ENCODE measurements at places on chromosomes 7 and 10. TPM values are rescaled to one million over a fixed set of nuclear protein-coding genes. Genes with fewer than 3 reads are reported as not detected.

- no peak for DNase-seq
These were observed 65.7 kb upstream of the ASAH2 start for GRCh38 chr10:50316695-50317648.

GRCh38 chr10:58266826-58267712, 625 bp downstream of the IPMK start:
- DNase-seq, result no peak

DNA sequence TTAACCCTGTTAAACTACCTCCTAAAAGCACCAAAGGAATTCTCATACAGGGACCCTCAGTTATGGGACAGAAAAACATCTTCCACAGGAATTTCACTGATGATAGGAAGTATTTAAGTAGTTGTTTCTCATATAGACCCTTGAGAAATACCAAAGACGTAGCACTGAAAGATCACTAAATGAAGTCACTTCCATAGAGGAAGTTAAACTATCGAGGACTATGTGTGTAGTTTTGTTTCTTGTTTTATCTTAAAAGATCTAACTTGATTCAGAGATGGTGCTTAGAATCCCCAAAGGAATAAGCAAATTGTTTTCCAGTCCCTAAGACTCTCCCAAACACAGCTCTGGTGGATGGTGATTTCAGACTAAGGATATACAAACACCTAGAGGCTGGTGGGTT, 94.8 kb upstream of the AFAP1L2 start:
- DNase-seq, result no peak

DNA sequence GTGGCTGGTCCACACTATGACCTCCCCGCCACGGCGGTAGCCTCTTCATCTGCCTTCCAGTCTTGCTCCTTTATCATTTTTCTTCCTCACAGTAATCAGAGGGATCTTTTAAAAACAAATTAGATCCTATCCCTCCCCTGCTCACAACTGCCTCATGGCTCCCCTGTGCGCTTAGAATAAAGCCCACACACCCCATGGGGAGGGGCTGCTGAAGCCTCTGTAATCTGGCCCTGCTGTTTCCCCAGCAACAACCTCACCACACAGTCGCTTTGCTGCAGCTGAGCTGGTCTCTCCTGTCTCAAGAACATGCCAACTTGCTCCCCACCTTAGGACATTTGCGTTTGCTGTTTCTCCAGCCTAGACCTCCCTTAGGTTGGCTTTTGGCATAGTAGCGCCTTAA, 41.0 kb downstream of the SP8 start:
- DNase-seq, result no peak

- DNase-seq, result no peak
These were observed 250.3 kb downstream of the TCERG1L start for GRCh38 chr10:131061216-131061615.

GRCh38 chr7:95478272-95479037, 7.3 kb upstream of the ASB4 start:
- DNase-seq, result no peak

- no peak for DNase-seq
These were observed 18.4 kb downstream of the ARL4A start for GRCh38 chr7:12705878-12706277.

GRCh38 chr10:132247943-132248342, 59.8 kb downstream of the STK32C start:
- DNase-seq, result no peak

GRCh38 chr10:18424200-18424599, 227.2 kb downstream of the NSUN6 start:
- no peak for DNase-seq

GRCh38 chr7:48365010-48365409, 193.8 kb downstream of the ABCA13 start:
- no peak for DNase-seq

- no peak for DNase-seq
These were observed 191.6 kb downstream of the FANK1 start for GRCh38 chr10:126087796-126088505.

DNA sequence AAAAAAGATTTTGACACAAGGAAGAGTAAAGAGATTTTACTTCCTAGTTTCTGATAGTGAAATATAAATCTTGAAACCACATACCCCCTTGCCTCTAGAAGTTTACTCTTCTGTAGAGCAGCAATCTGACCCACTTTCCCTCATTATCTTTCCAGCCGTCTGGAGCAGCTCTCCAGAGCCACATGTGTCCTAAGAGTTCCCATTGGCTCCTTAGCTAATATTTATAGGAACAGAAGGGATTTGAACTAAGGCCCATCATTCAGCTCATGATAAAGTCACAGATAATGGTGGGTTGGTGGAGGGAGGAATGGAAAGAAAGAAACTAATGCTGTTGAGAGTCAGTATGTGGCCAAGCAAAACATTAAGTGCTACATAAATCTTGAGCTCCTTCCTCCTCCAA, 121.8 kb downstream of the INHBA start:
- no peak for DNase-seq

DNA sequence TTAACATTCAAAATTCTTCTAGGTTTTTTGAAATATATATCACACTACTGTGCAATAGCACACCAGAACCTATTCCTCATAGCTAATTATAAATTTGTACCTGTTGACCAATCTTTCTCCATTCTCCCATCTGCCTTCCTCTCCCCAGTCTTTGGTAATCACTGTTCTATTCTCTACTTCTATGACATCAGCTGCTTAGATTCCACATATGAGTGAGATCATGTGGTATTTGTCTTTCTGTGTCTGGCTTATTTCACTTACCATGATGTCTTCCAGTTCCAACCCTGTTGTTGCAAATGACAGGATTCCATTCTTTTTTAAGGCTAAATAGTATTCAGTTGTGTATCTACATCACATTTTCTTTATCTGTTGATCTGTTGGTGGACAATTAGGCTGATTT, 54.4 kb upstream of the CCDC6 start:
- DNase-seq, result no peak

DNA sequence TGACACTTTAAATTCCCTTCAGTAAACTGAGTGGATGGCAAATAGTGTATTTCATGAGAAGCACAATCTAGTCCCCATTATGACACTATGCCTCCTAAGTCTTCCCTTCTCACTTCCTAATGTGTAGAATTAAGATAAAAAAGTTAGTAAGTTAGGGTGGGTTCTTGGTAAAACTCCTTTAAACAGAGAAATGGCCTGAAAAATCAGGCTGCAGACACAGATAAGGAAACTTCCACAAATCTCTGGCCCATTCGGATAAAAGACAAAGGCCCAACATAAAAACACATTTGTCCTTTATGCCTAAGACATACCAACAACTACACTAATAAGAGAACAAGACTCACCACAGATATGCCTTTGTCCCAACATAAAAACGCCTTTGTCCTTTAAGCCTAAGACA, 21.5 kb downstream of the AKR1C8 start:
- DNase-seq, result no peak

DNA sequence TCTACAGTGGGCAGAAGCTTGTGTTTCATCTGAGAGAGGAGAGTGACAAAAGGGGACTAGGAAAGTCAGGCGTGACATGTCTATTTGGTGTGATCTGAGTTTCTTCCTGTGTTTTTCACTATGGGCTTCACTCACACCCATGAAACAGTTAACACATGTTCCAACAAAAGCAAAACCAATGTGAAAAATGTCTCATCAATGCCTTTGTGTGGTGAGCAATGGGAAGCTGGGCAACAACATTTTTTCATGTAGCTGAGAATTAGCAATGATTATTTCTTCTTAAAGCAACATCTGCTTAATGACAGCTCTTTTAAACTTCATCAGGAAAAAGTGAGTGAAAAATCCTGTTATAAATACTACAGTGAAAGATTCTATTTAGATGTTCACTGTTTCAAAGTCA, 76.2 kb downstream of the NXPH1 start:
- no peak for DNase-seq

- DNase-seq, result no peak
These were observed 620.6 kb downstream of the SUGCT start for GRCh38 chr7:40755438-40755837.

DNA sequence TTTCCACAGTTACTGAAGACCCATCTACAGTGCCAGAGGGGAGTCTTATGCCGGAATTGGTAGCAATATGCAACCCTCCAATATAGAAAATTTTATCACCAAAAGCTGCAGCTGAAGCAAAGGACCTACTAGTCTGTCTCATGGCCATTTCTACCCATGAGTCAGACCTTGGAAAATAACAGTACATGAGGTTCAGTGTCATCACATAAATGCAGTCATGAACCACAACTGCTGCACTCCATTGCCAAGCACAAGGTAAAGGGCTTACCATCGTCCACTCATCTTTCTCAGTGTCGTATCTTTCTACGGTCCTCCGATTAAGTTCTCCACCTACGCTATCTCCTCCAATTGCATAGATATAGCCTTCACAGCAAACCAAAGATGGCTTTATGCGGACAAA, 21.8 kb downstream of the KBTBD2 start:
- no peak for DNase-seq

DNA sequence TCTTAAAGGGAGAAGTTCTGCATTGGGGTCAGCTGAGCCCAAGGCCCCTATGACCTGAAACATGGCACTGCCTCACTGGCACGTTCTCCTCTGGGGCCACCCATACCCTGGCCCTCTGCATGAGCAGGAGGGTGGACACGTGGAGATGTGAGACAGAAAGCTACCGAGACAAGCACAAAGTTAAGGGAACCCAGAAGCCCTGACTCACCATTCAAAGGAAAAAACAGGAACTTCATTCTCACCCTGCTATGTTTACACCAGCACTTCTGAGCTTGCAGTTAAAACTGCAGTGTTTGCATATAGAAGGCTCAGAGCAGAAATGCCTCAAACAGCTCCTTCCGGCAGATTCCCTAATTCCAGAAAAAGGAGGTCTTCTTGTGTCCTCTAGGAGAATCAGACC, 41.7 kb downstream of the DENND11 start:
- DNase-seq, result no peak

GRCh38 chr7:101077303-101078086, 7.8 kb upstream of the TRIM56 start:
- no peak for DNase-seq

- DNase-seq, result no peak
These were observed 8.6 kb downstream of the CHST12 start for GRCh38 chr7:2411815-2412586.

GRCh38 chr10:123303581-123304337, 149.6 kb downstream of the BUB3 start:
- DNase-seq, result no peak

Gene TRIM8
- 140 TPM for polyA plus RNA-seq

Gene NFE2L3
- polyA plus RNA-seq, result 29.2 TPM

Gene GPRIN2
- 6.5 TPM for polyA plus RNA-seq

Gene EGFR
- polyA plus RNA-seq, result 28.3 TPM

Gene ITPRID1
- polyA plus RNA-seq, result not detected

Gene KDM7A
- polyA plus RNA-seq, result 11.2 TPM

Gene CLIP2
- polyA plus RNA-seq, result 26.7 TPM

Gene GJD4
- polyA plus RNA-seq, result not detected

Gene EDRF1
- 55.7 TPM for polyA plus RNA-seq

Gene NODAL
- 0.13 TPM for polyA plus RNA-seq

Gene SVOPL
- polyA plus RNA-seq, result 2.7 TPM

Gene CYP2C18
- 0.32 TPM for polyA plus RNA-seq

Gene SDK1
- polyA plus RNA-seq, result 7.9 TPM

Gene COL17A1
- 0.30 TPM for polyA plus RNA-seq

Gene GARIN1A
- 0.83 TPM for polyA plus RNA-seq

Gene ABCA13
- polyA plus RNA-seq, result 1.0 TPM
